Transverse colon (tissue), 4 donors: ENCODE measurements at places on chromosomes 5 and 9. TPM values are rescaled to one million over a fixed set of nuclear protein-coding genes. Genes with fewer than 3 reads are reported as not detected.

The PCDH1 gene
- total RNA-seq = 176 TPM

The ECSCR gene
- total RNA-seq = 2.2 TPM

The MAST4 gene
- total RNA-seq = 27.0 TPM

The ENTPD2 gene
- 17.1 TPM for total RNA-seq

The NUDT2 gene
- total RNA-seq = 1.4 TPM

The IFNK gene
- total RNA-seq = not detected

The RLN2 gene
- not detected for total RNA-seq

The STC2 gene
- 8.1 TPM for total RNA-seq

The IFNA21 gene
- total RNA-seq = not detected

The CEL gene
- not detected for total RNA-seq

The EGFL7 gene
- 64.7 TPM for total RNA-seq

The IFNA2 gene
- total RNA-seq = not detected

The TTC33 gene
- total RNA-seq = 15.6 TPM

- DNase-seq = no peak
These were observed 114.0 kb downstream of the C9orf50 start for GRCh38 chr9:129506892-129507291.

- DNase-seq = no peak
These were observed 36.0 kb downstream of the HMGXB3 start for GRCh38 chr5:150036513-150036912.

DNA sequence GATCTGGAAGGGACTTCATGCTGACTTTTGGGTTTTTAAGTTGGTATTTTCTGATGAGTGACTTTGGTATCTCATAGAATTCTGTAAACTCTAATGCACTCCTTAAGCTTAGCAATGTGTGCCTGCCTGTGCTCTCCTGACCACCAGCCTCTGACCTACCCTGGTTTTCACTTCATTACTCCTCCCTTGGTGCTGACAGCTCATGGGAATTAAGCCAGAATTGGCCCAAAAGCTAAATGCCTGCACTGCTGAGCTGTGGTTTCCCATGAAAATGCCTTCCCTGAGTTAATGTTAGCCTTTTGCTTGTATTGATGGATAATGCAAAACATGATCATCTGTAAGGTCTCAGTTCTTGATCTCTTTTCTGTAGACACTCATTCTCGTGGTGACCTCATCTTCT, 308.0 kb downstream of the DOCK8 start:
- no peak for DNase-seq

DNA sequence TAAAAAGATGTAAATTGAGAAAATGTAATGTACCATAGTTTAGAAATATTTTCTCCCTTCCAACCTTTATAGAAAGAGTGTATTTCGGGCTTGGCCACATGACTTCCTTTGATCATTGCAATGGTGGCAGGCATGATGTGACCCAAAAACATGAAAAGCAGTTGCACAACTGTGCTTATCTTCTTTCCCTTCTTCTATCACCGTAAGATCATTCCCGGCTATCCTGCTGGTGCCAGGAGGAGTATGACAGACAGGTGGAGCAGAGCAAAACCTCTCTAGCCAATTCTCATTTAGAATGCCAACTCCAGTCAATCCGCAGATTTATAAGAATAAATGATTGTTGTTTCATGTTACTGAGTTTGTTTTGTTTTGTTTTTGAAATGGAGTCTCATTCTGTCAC, 10.6 kb upstream of the TESK1 start:
- DNase-seq = no peak

- DNase-seq = no peak
These were observed 2.5 kb downstream of the BARHL1 start for GRCh38 chr9:132584601-132585560.

- DNase-seq = no peak
These were observed 488.5 kb downstream of the CTNND2 start for GRCh38 chr5:11415751-11416150.
